ENCODE measurements at places on chromosomes 5 and 9. TPM values are rescaled to one million over a fixed set of nuclear protein-coding genes. Genes with fewer than 3 reads are reported as not detected.

IFNA2 gene
- total RNA-seq: not detected

FOXD4L5 gene
- under 0.01 TPM for total RNA-seq

UBAC1 gene
- 36.4 TPM for total RNA-seq

NFIB gene
- 70.6 TPM for total RNA-seq

TAF9 gene
- 67.8 TPM for total RNA-seq

OTP gene
- total RNA-seq: not detected

BTNL3 gene
- not detected for total RNA-seq

PCDHGA2 gene
- 1.9 TPM for total RNA-seq

SLC36A3 gene
- not detected for total RNA-seq

DELE1 gene
- 33.7 TPM for total RNA-seq

CD274 gene
- total RNA-seq: 29.0 TPM

C1QTNF3 gene
- total RNA-seq: 0.65 TPM

GFRA3 gene
- total RNA-seq: not detected

ELAVL2 gene
- total RNA-seq: 1.3 TPM

RASEF gene
- not detected for total RNA-seq

SPOUT1 gene
- total RNA-seq: 23.9 TPM

HMMR gene
- 35.9 TPM for total RNA-seq

ANKDD1B gene
- 1.3 TPM for total RNA-seq

SLC34A3 gene
- not detected for total RNA-seq

MYORG gene
- 3.9 TPM for total RNA-seq

SPATA31C1 gene
- not detected for total RNA-seq

CLIC3 gene
- not detected for total RNA-seq

IFNB1 gene
- not detected for total RNA-seq

ADGRD2 gene
- under 0.01 TPM for total RNA-seq

ARSI gene
- 0.16 TPM for total RNA-seq

FSTL4 gene
- total RNA-seq: not detected

AHRR gene
- total RNA-seq: 3.5 TPM

SH3RF2 gene
- total RNA-seq: 0.88 TPM

ADAMTS19 gene
- total RNA-seq: not detected

CYLC2 gene
- total RNA-seq: not detected
